ENCODE measurements at places on chromosomes 5 and 9. TPM values are rescaled to one million over a fixed set of nuclear protein-coding genes. Genes with fewer than 3 reads are reported as not detected.

Gene SPATA24
- 5.2 TPM for total RNA-seq

Gene HEMGN
- total RNA-seq, result not detected

Gene LHFPL2
- 44.1 TPM for total RNA-seq

Gene AGXT2
- total RNA-seq, result under 0.01 TPM

Gene RNF183
- total RNA-seq, result not detected

Gene FOXD4
- total RNA-seq, result 0.43 TPM

Gene PAM
- total RNA-seq, result 266 TPM

Gene TLX3
- not detected for total RNA-seq

Gene PFN3
- total RNA-seq, result not detected

Gene FAM151B
- 8.6 TPM for total RNA-seq

All from fibroblast of villous mesenchyme (primary cell).